ENCODE measurements at places on chromosomes 3 and 15.

DNA sequence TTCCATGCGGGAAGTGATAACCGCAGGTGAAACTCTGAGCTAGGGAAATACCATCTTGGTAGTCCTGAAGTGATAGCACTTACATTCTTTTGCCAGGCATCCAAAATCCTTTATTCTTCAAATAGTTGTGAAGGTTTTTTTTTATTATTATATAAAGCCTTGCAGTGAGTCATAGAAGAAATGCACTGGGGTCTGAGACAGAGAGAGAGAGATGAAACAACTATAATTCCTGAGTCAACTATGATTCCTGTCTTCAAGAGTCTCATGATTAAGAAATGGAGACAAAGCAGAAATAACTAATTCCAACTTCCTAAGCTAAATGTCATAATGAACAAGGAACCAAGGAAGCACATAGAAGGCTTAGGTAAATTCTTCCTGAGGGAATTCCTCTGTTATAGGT is 495.6 kb downstream of the LPP start:
- DNase-seq = no peak

- DNase-seq = no peak
Observed at GRCh38 chr3:14680716-14681115, 5.8 kb downstream of the C3orf20 start.

DNA sequence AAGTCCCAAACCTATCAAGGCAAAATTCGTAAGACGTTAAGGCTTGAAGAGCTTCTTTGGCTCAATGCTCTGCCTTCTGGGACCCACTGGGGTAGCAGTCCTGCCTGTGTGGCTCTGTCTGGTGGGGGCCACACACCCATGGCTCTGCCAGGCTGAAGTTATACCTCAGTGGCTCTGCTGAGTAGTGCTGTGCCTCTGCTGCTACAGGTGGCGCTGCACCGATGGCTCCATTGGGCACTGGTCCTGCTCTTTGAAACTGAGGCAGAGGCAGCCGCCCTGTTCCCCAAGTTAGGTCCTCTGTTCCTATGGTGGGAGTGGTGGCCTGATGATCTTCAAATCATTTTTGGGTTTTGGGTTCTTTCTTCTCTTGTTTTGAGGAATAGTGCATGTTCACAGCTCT is 68.0 kb upstream of the AP4E1 start:
- no peak for DNase-seq

DNA sequence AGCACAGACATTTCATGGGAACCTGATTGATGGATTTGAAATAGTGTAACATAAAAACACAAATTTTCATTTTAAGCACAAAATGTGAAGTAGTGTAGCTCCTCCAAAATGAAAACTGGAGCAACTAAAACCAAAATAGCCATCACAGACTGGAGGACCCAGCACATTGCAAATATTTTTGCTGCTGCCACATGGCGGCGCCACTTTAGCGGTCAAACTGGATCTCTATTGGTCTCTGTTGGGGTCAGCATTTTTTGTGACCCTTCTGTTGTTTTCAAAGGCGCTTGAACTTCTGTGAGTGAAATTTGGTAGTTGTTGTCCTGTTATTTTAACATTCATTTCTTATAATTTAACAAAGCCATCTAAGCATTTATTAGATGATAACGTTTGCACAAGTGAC is 259.9 kb downstream of the IL20RB start:
- DNase-seq = no peak

GRCh38 chr3:24100696-24101402 is 155.8 kb downstream of the NR1D2 start:
- no peak for DNase-seq

DNA sequence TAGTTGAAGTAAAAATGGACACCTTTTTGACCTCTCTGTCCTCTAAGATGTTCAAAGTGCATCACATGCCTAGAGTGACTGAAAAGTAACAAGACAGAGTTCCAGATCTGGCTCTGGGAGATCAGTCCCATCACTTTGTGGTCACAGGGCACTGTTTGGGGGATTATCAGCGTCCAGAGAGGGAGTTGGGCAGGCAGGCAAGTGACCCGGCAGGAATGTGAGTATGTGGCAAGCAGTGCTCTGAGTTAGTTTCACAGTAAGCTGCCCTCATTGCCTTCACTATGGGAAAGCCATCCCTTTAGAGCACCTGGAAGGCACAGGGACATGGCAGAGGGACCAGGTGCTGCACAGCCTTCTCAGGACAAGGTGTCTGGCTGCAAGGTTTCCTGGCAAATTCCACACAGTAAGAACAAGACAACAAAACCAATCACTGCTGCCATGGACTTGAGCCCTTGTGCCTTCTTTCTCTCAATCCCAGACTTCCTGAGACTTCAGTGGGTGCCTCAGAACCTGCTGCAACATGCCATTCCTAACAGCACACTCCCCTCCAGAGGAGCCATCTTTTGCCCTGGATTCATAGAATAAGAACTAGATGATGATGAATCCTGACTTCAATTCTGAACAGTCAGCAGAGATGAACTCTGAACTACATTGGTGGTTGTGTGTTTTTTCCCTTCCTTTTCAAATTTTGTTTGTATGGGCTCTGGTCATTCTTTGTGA is 55.2 kb downstream of the TIPARP start:
- no peak for DNase-seq

- DNase-seq = no peak
Observed at GRCh38 chr3:123941121-123941520, 19.9 kb downstream of the CCDC14 start.

- DNase-seq = peak; percentile 51
Observed at GRCh38 chr3:41350441-41350840, 151.1 kb downstream of the CTNNB1 start.

DNA sequence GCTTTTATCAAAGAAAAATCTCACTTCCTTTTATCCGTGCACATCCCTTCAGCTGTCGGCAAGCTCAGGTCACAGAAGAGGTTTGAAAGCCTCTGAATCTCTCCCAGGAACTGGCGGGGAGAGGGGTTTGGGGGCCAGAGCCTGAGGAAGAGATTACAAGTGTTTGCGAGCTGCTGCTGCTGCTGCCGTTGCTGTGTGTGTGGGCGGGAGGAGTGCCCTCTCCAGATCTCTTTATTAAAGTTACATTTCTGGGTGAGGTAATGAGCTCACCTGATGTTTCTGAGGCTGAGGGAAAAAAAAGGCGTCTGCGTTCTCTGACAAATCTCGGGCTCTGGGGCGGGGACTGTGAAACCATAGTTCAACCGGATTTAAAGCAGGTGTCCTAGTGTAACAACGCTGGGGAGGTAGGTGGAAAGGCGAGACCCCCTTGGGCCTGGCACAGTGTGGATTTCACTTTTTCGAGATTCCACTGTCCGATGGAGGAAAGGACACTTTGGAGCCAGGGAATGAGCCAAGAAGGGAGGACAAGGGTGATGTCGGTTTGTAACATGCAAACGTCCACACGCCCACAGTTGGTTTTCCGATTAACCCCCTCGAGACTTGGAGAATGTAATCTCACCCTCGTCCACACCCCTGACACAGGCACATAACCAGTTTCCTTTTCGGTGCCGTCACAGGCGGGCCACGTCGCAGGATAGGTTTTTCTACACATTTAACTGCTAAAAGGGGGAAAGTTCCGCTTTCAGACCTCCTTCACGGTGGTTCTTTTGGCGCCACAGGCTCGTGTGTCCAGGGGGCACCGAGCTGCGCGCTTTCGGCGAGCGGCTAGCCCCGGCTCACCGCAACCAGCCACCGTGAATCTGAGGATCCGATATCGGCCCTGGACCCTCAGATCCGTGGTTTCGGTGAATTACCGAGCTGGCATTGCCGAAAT is 2.1 kb downstream of the ALCAM start:
- peak; percentile 75 for DNase-seq

DNA sequence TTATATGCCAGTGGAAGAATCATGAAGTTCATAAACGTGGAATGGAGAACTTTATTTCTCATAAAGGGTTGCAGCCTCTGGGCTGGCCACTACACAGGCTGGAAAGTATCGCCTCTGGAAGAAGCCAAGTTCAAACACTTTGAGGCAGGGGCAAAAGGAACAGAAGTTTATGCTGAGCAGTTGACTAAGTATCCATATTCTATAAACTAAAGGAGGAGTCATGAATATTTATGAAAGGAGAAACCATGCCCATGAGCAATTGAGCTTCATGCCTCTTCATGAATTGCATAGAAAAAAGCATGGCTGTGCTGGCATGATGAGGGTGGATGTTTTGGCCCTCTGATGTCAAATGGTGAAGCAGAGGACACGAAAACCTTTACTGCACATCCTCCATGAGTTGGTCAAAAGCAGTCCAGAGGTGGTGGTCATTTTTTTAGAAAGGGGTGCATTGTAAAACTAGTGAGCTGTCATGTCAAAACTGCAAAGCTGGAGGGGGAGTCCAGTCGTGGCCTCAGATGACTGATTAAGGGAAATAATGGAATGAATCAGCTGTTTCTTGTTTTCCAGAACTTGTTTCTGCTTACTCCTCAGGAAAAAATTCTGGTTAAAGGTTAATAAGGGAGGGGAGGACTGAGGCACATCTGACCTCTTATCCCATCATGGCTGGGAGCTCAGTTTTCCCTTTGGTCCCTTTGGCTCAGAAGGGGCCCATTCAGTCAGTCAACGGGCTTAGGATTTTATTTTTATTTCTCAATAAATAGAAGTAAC is 276.7 kb downstream of the CHL1 start:
- no peak for DNase-seq

- DNase-seq = peak; percentile 20
Observed at GRCh38 chr3:156978481-156978961, 152.4 kb downstream of the LEKR1 start.

DNA sequence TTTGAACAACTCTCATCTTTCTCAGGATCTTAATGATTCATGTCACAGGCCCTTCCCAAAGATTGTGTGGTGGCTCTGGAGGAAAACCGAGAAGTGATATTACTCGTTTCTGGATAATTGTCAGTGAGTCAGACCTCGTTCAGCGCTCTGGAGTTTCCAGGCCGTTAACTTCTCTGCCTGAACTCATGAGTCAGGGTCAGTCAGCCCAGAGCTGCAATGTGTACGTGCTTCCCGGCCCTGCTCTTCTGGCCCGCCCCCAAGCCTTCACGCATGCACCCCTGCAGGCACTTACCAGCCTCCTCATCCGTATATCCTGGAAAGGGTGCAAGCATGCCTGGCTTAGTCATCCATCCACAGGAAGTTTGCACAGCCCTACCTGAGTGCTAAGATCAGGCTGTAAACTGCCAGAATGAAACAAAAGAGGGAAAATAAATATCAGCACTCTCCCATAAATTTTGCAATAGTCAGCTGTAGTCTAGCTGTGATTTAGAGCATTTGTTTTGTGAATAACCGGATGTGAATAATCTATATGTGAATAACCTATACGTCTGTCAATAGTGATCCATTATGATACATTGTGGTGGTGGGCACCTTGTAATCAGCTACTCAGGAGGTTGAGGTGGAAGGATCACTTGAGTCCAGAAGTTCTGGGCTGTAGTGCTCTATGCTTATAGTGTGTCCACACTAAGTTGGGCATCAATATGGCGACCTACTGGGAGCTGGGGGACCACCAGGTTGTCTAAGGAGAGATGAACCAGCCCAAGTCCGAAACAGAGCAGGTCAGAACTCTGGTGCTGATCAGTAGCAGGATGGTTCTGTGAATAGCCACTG is 35.3 kb upstream of the SEMA4B start:
- DNase-seq = peak; percentile 89

DNA sequence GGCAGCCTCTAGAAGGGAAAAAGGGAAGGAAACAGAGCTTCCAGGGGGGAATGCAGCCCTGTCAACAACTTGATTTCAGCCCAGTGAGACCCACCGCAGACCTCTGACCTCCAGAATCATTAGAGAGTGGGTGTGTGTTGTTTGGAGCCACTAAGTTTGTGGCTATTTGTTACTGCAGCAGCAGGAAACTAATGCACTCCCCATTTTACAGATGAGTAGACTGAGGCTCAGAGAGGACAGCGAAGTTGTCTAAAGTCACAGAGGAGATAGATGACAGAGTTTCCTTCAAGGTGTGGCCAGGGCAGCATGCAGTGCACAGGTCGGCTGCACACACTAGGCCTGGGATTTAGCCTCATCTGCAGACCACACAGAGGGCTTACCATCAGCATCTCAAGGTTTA is 81.8 kb upstream of the ALDH1L1 start:
- no peak for DNase-seq

DNA sequence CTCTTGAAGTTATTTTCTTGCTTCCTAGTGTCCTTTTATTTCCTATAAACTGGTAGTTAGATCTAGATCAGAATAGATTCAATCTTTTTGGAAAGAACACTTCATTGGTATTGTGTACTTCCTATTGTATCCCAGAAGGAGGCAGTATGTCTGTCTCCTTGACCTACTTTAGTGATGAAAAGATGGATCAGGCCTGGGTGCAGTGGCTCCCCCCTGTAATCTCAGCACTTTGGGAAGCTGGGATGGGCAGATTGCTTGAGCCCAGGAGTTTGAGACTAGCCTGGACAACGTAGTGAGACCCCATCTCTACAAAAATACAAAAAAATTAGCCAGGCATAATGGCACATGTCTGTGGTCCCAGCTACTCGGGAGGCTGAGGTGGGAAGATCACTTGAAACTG is 12.0 kb downstream of the BSN start:
- DNase-seq = no peak

- DNase-seq = no peak
Observed at GRCh38 chr3:124576565-124577493, 153.4 kb upstream of the UMPS start.

DNA sequence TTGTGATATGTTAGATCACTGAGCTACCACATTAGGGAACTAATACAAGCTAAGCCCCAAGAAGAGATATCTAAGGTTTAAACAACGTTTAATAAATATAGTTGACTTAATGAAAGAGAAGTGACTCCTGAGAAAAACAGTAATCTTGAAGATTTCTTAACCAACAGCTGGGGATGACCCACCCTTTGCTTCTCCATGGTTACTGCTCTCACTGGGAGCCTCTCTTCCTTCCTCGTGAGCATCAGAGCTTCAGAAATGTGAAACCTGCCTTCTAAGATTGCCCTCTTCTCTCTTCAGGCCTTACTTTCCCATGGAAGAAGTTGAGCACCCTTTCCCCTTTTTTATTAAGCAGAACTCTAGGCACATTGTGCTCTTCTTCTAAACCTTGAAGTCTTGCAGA is 132.2 kb upstream of the NR2E3 start:
- no peak for DNase-seq

DNA sequence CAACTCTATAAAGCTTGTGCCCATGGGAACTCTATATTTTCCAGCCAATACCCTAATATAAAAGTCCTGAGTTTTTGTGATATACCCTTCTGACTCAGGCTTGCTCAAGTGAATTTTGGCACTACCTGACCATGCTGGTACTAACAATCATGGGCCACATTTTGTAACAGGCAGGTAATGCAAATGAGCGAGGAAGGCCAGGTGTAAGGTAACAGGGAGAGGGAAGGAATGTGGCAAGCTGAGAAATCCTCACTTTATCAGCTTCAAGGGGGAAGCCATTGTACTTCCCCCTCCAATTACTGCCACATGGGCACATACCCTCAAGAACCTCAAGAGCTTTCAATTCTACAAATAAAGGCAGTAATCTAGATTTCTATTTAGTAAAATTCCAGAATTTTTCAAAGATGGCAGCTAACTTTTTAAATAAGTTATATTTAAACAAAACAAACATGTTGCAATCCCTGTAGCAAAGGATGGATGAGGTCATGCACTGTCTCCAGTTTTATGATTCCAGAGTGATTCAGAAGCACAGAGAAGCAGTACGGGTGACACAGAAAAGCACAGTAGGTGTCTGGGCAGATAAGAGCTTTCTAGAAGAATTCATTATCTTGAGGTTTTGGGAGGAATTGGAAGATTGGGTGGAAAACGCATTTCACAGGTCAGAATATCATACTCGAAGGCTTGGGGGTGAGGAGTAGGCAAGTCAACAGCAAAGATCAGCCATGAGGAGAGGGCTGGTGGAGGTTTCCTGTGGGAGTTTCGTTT is 87.6 kb downstream of the FOXP1 start:
- DNase-seq = peak; percentile 55

- no peak for DNase-seq
Observed at GRCh38 chr3:38232701-38233100, 32.9 kb upstream of the SLC22A13 start.

- no peak for DNase-seq
Observed at GRCh38 chr3:53257465-53257864, 1.6 kb upstream of the TKT start.
